Activated CD8-positive, alpha-beta T cell treated with anti-CD3 and anti-CD28 coated beads for 36 hours (primary cell): ENCODE measurements at places on chromosomes 7 and 10. TPM values are rescaled to one million over a fixed set of nuclear protein-coding genes. Genes with fewer than 3 reads are reported as not detected.

The SPDYE1 gene
- not detected for total RNA-seq

The FKBP6 gene
- not detected for total RNA-seq

The ACTL6B gene
- not detected for total RNA-seq

The DPYSL4 gene
- total RNA-seq, result 23.2 TPM

The ITGA8 gene
- total RNA-seq, result not detected

The TCERG1L gene
- not detected for total RNA-seq

The GATA3 gene
- 24.4 TPM for total RNA-seq

The CFAP58 gene
- 0.38 TPM for total RNA-seq

The HKDC1 gene
- 0.40 TPM for total RNA-seq

The PNLIPRP3 gene
- total RNA-seq, result not detected

The PLEKHS1 gene
- total RNA-seq, result not detected

The PRKG1 gene
- not detected for total RNA-seq

The SHTN1 gene
- not detected for total RNA-seq

The CDK1 gene
- 108 TPM for total RNA-seq

The VWDE gene
- 1.4 TPM for total RNA-seq

The ACHE gene
- not detected for total RNA-seq

The TMEM229A gene
- total RNA-seq, result not detected

The MINPP1 gene
- 6.0 TPM for total RNA-seq

The THAP5 gene
- total RNA-seq, result 28.8 TPM

The BBS9 gene
- 7.7 TPM for total RNA-seq

The PRF1 gene
- 113 TPM for total RNA-seq
